PC-9 (cell line): ENCODE measurements at places on chromosomes 1 and 21. TPM values are rescaled to one million over a fixed set of nuclear protein-coding genes. Genes with fewer than 3 reads are reported as not detected.

TMEM200B gene
- total RNA-seq: 1.1 and 1.2 TPM in 2 replicates

CD5L gene
- not detected in 2 replicates for total RNA-seq

NPHS2 gene
- total RNA-seq: not detected in 2 replicates

DNASE2B gene
- total RNA-seq: not detected in 2 replicates

NTMT2 gene
- total RNA-seq: not detected in 2 replicates

TMEM269 gene
- 0.28 and 1.0 TPM in 2 replicates for total RNA-seq

GJB3 gene
- total RNA-seq: 58.6 and 63.0 TPM in 2 replicates

ORC1 gene
- 17.6 and 21.2 TPM in 2 replicates for total RNA-seq

GRCh38 chr1:244231193-244231571, 180.1 kb downstream of the ZBTB18 start:
- DNase-seq: peak; percentile 67

GRCh38 chr1:159141584-159142390, 29.6 kb upstream of the CADM3 start:
- no peak for DNase-seq

GRCh38 chr1:44830900-44831304, 12.2 kb downstream of the PTCH2 start:
- DNase-seq: no peak

- DNase-seq: no peak
Observed at GRCh38 chr1:24919791-24920532, 10.1 kb downstream of the RUNX3 start.

GRCh38 chr1:241275226-241275625, 81.8 kb downstream of the RGS7 start:
- DNase-seq: no peak

- DNase-seq: no peak
Observed at GRCh38 chr1:209625791-209626285, 26.4 kb downstream of the LAMB3 start.

DNA sequence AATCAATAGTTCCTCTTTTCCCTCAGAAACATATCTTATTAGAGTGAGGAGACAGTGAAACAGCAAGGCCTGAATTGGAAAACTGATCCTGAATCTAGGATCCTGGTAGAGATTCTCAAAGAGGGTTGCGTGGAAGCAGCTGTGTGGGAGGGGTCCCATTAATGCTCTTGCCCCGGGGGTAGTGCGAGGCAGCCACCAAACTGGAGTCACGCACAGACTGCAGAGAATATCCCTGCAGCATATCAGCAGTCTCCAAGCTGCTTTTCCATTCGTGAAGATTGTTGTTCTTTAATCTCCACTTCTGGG, 150.1 kb downstream of the DISC1 start:
- DNase-seq: no peak

- DNase-seq: no peak
Observed at GRCh38 chr1:67675800-67676199, 9.2 kb upstream of the GADD45A start.

DNA sequence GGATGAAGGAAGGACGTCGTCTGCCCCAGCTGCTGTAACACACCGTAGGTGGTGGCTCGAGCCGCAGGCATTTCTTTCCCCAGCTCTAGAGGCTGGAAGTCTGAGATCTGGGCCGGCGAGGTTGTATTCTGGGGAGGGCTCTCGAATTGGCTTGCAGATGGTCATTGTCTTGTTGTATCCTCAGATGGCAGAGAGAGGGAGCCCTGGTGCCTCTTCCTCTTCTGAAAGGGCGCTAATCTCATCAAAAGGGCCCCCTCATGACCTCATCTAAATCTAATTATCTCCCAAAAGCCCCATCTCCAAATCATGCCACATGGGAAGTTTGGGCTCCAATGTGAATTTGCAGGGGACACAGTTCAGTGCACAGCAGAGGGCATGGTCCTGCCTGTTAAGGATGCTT, 109.0 kb downstream of the SIK1 start:
- DNase-seq: no peak

- no peak for DNase-seq
Observed at GRCh38 chr1:38831731-38832369, 27.7 kb downstream of the RRAGC start.

GRCh38 chr1:221794079-221794670, 52.3 kb upstream of the DUSP10 start:
- no peak for DNase-seq

- no peak for DNase-seq
Observed at GRCh38 chr1:193543259-193543658, 356.8 kb upstream of the B3GALT2 start.

- no peak for DNase-seq
Observed at GRCh38 chr1:1101503-1101902, 14.4 kb downstream of the C1orf159 start.

GRCh38 chr1:27724961-27725373, 794 bp upstream of the FAM76A start:
- no peak for DNase-seq
